ENCODE measurements at places on chromosomes 7 and 10. TPM values are rescaled to one million over a fixed set of nuclear protein-coding genes. Genes with fewer than 3 reads are reported as not detected.

HERC4 gene
- 81.4 TPM for total RNA-seq

GRCh38 chr7:3559278-3559677 lies 258.2 kb downstream of the SDK1 start:
- DNase-seq: no peak

DNA sequence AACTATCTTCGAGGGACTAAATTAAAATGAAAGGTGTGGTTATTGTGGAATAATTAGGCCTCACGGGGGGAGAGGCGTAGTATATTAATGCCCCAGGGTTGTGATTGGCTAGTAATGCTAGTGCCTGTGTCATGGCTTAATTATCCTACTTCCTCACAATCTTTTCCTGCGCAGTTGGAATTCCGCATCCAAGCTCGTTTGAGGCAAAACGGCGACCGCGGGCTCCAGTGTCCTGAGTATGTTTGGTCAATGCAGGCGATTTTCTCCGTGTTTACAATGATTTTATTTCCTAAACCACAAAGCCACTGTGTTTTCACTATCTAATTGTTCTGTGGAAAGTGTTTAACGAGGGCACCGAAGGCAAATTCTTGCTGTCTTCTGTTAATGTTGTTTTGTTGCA lies 282.9 kb downstream of the CELF2 start:
- DNase-seq: no peak

GRCh38 chr10:11986593-11987216 lies 55.9 kb downstream of the UPF2 start:
- peak; percentile 56 for DNase-seq

DNA sequence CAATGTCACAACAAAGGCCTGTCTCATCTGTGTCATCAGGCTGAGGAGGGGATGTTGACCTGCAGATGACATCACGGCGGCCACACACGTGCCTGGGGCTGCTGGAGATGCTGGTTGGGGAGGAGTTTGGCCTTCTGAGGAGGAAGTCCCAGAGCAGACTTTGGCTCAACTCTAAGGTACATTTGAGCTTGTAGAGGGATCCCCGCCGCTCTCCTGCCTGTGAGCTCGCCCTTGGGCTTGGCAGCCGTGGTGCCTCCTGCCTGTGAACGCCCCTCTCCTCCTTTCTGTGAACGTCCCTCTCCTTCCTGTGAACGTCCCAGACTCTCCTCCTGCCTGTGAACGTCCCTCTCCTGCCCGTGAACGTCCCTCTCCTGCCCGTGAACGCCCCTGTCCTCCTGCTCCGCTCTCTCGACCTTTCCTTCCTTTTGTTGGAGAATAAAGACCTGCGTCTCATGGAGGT lies 176.4 kb downstream of the DNAJB6 start:
- no peak for DNase-seq

DNA sequence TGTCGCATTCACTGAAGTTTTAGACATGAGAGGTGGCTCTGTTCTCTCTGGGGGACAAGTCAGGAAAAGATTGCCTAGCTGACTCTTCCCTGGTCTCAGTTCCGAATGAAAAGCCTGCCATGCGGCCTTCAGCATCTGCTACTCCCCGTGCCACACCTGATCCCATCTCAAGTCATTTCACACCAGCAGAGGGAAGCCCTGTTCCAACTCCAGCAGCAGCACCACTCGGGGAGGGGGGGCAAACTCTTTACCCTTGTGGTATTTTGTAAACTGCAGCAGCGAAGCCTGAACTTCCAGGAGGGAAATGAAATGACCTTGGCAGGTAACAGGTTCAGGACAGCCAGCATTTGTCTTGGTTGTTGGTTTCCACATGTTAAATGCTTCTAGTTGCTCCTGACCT lies 13.8 kb downstream of the LRRC4 start:
- DNase-seq: no peak

- no peak for DNase-seq
Observed at GRCh38 chr10:60310740-60311139, 78.9 kb downstream of the ANK3 start.

DNA sequence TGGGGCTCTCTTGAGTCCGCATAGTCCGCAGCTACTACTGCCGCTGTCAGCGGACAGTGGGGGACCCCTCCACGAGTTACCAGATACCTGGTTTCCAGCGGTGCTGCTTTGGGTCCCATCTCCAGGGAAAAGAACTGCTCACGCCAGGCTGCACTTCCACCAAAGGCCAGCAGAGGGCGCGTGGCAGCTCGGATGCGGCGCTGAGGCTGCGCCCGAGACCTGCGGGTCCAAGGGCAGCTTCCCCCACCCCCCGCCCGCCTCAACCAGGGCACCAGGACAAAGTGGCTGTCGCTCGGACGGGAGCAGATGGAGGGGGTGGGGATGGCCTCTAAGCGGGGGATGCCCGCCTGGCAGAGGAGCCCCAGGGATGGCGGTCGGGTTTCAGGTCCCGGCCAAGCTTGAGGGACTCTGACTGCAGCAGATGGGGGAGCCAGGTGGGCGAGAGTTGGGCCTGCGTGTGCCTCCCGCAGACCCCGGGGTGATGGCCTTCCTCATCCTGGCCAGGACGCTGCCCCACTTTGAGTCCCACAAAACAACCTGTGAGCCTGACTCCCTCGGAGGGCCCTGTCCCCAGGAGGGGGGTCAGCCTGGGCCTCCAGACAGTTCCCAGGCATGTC lies 23.8 kb upstream of the ZNF735 start:
- no peak for DNase-seq

- DNase-seq: no peak
Observed at GRCh38 chr7:65971021-65971420, 11.0 kb downstream of the GUSB start.

GRCh38 chr7:19213746-19214145 lies 68.5 kb upstream of the FERD3L start:
- DNase-seq: no peak

DNA sequence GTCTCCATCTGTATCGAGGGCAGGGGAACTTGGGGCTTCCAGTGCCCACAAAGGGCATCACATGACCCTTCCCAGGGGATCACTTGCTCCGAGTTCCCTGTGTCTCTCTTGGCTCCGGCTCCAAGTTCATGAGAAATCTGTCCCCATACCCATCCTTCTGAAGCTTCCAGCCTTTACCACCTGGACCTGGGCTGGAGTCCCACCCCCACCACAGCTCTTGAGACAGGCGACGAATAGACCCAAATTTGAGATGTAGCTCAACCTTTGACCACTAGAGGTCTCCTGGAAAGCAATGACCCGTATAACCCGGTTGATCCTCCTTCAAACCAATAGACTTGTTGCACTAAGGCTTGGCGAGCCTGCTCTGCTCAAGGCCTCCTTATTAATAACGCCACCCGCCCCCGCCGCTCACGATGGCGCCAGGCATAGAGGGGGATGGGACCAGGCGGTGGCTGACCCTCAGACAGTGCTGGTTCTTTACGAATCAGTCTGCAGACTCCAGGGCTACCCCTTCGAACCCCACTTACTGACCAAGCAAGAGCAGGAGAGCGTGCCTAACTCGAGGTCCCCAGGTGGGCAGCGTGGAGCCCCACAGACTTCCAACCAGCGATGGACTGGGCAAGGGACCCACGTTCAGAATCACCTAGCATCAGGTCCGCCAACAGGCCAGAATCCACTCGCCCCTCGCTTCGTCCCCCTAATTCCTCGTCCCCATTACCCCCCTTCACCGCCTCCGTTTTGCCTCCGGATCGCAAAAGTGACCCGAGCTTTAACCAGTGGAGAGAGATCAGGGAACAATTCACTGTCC lies 4.4 kb upstream of the ARID5B start:
- peak; percentile 57 for DNase-seq

DNA sequence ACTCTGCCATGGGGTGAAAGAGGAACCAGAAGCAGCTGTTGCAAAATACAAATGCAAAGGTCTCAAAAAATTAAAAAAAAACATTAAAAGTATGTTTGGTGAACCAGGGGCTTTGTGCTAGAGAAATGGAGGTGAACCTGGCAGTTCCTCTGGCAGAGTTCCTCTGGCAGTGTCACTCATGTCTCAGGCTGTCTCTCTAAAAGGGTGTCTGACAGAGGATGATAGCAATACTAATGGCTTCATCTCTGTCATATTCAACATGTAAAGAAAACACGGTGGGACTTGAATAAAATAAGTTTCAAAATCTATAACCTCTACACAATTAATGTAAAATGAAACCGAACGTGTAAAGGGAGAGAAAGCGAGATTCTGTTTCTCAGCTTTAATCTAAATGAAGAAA lies 375.7 kb upstream of the VWC2 start:
- DNase-seq: no peak
